Fibroblast of skin of left biceps (primary cell): ENCODE measurements at places on chromosomes 3 and 15.

- DNase-seq, result no peak
These were observed 950 bp upstream of the CNTN4 start for GRCh38 chr3:2097641-2098191.

- no peak for DNase-seq
These were observed 40.9 kb downstream of the ACAP2 start for GRCh38 chr3:195401943-195402342.

- DNase-seq, result no peak
These were observed 16.5 kb downstream of the CYFIP1 start for GRCh38 chr15:22963641-22964040.

GRCh38 chr3:152656972-152657355 lies 178.0 kb upstream of the P2RY1 start:
- DNase-seq, result no peak

- no peak for DNase-seq
These were observed 62.2 kb downstream of the CASR start for GRCh38 chr3:122245513-122246174.

GRCh38 chr15:75069301-75069925 lies 46.0 kb downstream of the PPCDC start:
- no peak for DNase-seq

- no peak for DNase-seq
These were observed 453.9 kb downstream of the LPP start for GRCh38 chr3:188607805-188608315.

DNA sequence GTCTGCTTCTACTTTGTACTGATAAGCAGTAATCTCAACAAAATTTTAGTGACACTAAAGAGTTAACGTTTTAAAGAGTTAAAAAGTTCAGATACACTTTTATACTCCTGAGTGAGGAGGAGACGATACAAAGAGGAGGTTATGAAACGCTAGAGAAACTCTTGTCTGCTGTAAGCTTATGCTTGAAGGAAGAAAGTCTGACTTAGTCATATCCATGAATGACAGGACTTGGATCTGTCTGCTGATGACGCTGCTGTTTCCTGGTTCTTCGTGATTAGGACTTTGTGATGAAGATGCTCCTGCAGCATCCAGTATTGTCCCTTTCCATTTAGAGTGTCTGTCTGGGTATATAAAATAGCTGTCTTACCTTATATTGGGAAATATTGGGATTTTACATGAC lies 15.8 kb downstream of the TCF12 start:
- no peak for DNase-seq

DNA sequence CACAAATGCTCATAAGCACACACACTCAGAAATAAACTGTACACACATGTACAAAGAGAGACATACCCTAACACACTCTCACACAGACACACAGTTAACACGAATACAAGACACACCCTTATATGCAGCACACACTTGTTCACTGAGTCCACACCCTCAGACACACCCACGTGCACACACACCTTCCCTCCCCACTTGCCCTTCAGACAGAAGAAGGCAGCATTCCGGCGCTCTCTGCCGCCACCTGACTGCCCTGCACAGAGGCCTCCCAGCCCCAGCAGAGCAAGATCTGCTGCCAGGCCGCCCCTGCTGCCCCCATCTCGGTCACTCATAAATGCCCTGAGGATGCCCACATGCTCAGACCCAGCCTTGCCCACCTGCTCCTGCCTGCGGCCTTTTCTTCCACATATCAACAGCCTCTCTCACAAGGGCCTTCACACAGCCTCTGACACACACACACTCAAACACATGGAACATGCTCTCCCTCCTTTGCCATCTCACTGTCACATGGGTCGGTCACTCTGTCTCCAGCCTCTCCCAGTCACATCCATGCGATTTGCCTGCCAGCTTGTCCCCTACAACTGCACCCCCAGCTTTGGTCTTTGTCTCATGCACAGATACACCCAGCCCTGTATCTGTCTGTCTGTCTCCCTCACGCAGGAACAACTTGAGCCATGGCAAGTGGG lies 71.1 kb downstream of the EPHB3 start:
- no peak for DNase-seq

- DNase-seq, result no peak
These were observed 293.1 kb upstream of the CHRM5 start for GRCh38 chr15:33675246-33675645.

DNA sequence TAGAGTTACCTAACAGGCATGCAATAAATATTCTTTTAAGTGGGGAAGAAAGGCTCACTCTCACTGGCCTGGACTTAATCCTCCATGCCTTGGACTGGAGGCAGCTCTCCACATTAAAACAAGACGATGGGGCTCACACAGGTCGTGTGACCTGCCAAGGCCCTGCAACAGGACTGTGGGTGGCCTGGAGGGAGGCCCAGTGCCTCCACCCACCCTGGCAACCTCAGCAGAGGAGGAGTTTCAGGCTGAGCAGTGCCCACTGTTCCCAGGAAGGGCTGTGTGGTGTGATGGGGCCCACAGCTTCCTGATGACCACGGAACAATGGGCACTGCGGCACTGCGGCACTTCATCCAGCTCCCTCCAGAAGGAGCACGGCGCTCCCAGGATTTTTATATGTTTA lies 5.5 kb downstream of the UROC1 start:
- DNase-seq, result no peak

DNA sequence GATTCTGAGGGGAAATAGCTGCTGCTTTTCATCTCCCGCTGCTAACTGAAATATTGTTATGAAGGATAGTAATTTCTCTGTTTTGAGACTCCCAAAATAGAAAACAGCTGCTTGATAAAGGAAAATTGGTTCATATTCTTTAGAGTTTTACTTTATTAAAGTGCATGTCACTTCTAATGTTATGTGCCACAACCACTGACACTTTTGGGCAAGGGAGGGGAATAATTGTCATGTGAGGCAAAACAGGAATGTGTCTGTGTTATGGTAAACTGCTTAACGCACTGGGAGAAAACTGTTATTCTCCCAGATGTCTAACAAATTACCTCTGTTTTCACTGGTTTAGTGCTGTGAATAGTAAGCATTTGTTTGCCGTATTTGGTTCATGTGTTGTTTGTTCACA lies 201.6 kb downstream of the PDZRN3 start:
- DNase-seq, result no peak

- DNase-seq, result peak; percentile 78
These were observed 102.7 kb downstream of the TBC1D5 start for GRCh38 chr3:17639765-17640164.

GRCh38 chr15:41843571-41843970 lies 4.9 kb downstream of the PLA2G4B start:
- no peak for DNase-seq

DNA sequence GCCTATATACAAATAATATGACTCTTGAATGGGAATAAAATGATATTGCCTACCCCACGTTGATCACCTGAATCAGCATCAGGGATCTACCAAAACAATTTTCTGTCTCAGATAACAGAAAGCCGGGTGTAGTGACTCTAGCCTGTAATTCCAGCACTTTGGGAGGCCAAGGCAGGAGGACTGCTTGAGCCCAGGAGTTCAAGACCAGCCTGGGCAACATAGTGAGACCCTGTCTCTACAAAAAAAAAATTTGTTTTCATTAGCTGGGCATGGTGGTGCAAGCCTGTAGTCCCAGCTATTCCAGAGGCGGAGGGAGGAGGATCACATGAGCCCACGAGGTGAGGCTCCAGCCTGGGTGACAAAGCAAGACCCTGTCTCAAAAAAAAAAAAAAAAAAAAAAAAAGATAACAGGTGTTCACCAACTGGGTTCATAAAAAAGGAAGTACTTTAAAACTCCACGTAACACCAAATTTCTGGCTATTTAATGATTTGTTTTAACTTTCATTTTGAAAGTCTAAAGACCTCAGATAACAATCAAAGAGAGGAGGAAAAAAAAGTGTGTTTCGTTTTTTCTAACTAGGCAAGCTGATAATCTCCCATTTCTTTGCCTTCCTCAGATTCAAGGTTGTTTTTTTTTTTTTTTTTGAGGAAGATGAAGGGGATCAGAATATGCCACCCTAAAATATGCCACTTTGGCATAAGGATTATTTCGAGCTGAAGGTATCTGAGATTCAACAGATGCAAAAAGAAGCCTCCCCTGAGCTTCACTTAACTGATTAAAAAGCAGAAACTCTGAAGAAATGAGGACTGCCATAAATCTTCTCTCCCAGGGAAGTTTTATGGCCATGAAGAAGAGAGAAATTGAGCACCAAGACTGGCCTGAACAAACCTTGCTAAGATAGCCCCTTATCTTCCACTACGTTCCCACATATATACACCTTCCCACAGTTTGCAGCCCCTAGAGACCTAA lies 44.1 kb downstream of the TRANK1 start:
- DNase-seq, result no peak
